B cell (primary cell): ENCODE measurements at places on chromosomes 7 and 10. TPM values are rescaled to one million over a fixed set of nuclear protein-coding genes. Genes with fewer than 3 reads are reported as not detected.

DNA sequence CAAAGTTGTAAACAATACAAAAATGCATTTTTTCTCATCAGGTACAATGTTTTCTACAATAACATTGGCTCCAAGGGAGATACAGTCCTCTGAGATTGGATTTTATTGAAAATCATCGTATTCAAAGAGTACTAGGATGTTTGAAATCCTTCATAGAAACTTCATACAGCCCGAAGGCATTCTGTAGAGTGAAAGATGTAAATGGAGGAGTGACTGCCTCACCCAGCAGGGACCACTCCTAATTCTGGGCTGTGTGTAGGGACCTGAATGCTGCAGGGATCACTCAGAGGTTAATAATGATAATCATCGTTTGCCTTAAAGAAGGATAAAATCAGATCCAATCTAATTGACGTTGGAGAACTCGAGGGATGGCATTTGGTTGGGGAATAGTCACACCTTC, 198.6 kb downstream of the HECW1 start:
- no peak for DNase-seq

Gene FHIP2A
- total RNA-seq, result 18.2 and 28.6 TPM in 2 replicates

- no peak for DNase-seq
Measured at GRCh38 chr10:87966459-87966858, 103.0 kb downstream of the PTEN start.

DNA sequence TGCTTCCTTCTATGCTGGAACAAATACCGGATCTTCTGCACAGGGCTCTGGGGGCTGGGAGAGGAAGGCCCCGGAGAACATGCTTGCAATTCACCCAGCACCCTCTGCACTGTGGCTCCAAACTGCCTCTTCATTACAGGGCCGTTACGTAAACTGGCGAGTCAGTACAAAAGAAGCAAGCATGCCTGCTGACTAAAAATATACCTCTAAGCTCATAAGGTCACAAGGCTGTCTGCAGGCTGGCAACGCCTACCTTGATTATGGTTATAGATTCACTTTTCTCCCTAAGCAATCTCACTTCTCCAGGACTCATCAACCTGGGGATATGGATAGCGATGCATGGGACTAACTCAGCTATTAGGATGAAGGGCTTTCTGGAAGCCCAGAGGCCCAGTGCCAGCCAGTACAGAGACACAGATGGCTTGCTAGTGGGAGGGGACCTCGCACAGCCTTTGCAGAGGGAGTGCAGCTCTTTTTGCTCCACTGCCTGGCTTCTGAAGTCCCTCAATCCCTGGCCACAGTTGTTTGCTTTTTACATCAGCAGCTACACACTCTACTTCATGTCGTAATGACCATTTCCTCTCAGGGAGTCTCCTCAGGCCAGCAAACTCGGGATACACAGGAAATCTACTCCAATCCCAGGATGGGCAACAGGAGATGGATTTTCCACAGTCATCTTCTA, 96.1 kb downstream of the SH3PXD2A start:
- no peak for DNase-seq

DNA sequence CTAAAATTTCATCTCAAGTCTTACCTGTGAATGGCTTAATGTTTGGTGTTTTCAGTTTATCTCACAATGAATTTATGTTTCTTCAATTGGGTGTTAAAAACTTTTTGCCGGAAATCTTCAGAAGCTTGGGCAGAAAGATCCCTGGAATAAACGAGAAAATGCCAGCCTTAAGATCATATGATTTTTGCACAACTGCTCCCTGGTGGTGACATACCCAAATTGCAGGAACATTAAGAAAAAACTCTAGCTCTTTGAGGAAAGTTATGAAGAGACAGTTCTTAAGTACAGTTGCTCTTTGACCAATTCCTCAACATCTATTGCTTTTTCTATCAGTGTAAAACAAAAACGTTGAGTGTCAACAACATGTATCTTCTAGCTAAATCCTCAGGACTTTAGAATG, 48.2 kb upstream of the CREB5 start:
- no peak for DNase-seq

Gene TAS2R3
- 8.6 and 9.5 TPM in 2 replicates for total RNA-seq

DNA sequence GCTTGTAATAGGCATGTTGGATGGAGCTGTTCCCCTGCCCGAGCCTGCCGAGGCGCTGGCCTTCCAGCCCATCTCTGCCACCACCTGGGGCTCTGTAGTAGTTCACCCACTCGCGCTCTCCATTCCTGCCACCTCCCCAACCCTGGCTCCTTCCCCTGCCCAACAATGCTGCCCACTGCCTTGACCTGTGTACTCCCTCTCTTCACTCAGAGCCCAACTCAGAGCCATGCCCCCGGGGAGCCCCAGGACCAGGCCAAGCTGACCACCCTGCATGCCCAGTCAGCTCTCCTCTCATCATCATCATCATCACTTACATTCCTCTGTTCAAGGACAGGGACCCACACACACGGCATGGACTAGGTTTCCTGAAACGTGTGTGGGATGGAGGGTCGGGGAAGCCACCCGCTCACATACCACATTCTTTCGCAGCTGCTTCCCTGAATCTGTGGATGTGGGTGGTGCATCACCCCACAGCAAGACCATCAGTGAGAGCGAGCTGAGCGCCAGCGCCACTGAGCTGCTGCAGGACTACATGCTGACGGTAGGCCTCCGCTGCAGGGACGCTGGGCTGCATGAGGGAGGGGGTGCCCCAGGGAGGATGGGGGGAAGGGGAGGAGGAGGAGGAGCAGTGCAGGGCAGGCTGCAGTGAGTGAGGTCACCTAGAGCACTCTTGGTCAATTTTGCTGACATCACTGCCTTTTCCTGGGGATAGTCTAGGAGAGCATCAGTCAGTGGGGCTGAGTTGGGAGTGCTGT, 15.6 kb downstream of the NACAD start:
- DNase-seq, result no peak

GRCh38 chr7:24812305-24812945, 55.2 kb upstream of the GSDME start:
- peak; percentile 70 for DNase-seq
